ENCODE measurements at places on chromosomes 3 and 15.

DNA sequence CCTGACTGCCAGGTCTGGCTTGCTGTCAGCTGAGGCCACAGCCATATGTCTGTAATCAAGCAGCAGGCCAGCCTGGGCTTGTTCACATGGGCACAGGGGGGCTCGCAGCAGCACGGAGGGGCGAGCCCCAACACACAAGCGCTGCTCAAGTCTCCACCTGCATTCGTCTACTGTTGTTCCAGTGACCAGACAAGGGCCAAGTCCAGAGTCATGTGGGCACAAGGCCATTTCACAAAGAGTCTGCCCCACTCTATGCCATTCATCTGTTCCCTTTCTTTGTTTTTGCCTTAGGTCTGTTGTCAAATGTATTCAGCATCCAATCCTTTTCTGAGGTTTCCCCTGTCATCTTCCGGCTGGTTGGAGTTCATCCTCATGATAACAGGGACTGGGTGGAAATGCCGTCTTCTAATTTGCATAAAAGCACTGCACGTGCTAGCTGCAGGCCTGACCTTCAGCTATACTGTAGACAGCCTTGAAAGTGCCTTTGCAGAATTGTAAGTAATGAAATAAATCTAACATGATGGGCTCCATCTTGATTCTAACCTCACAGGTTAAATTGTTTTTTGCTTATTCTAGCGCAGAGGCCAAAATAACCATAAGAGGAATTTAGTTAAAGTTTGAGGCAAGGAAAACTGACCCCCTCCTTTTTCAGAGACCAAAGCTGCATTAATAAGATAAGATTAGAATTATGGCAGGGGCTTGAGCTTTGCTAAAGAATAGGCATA is 28.6 kb upstream of the KBTBD12 start:
- no peak for DNase-seq

- no peak for DNase-seq
These were observed 108.9 kb upstream of the ABHD17C start for GRCh38 chr15:80586161-80586560.

DNA sequence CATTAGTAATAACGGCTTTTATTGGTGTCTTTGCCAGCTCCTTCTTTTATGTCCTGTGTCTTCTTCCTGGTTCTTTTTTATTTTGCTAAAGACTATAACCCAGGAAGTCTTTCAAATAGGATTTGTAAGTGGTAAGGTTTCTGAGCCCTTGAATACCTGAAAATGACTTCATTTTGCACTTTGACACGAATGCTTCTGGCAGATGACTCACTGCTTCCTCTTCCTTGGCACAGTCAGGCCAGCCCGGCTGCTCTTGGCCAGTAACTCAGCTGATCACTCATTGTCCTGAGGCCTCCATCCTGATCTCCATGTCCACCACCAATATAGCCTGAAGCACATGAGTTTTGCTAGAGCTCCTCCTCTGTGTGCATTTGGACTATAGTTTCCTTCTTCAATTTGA is 48.7 kb upstream of the NR2E3 start:
- DNase-seq, result no peak

GRCh38 chr3:99568663-99569335 is 69.6 kb upstream of the COL8A1 start:
- no peak for DNase-seq

DNA sequence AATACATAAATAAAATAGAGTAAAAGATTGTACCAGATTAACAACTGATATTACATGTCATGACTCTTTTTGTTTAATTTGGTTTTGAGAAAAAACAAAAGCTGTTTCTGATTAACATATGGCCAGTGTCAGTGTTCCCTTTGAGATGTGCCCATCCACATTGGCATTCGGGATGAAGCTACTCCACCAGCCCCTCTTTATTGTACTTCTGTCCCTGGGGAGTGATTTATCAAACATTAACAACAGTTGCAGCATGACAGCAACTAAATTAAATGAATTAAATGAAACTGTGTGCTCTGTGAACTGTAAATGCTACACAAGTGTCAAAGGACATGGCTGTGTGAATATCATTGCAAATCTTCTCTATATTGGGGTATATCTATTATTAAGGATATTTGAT is 25.9 kb upstream of the MTMR10 start:
- DNase-seq, result no peak

DNA sequence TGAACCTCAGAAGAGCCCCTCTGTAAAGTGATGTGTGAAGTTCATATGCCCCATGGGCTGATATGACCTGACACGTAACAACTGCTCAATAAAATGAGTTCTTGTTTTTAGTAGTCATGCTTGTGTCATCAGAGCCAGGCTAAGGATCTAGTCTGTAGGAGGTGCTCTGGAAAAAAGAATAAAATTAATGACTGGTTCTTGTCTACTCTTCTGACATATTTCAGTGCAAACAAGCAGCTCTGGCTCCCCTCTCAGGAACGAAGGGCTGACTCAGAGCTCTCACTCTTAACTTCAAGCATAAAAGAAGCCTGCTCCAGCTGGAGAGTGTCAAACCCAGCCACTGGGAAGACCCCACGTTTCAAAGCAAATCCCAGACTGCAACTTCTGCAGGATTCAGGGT is 77.0 kb downstream of the LRIG1 start:
- no peak for DNase-seq

DNA sequence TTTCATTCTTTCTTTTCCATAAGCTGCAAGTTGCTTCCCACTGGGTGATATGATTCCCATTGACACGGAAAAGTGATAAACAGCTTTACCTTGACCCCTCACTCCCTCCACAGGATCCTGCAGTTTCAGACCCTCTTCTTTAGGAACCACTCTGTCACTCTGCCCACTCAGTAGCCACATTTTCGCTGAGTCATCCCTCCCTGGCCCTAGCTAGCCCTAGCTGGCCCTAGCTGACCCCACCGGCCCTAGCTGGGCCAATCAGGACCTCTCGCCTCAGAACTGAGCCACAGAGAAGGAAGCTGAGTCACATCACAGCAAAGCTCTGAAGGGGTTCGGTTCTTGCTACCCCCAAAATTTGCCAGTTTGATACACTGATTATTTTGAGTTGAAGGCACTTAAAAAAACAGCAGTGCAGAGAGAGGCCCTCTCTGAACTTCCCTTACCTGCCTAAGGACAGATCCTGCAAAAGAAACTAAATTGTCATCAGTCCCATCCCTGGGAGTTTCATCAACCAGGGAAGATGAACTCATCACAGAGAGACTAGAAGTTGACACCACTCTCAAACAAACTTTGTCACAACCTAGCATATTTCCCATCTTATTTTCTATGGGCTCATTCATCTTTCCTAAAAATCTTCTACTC is 233.5 kb upstream of the PROK2 start:
- no peak for DNase-seq

DNA sequence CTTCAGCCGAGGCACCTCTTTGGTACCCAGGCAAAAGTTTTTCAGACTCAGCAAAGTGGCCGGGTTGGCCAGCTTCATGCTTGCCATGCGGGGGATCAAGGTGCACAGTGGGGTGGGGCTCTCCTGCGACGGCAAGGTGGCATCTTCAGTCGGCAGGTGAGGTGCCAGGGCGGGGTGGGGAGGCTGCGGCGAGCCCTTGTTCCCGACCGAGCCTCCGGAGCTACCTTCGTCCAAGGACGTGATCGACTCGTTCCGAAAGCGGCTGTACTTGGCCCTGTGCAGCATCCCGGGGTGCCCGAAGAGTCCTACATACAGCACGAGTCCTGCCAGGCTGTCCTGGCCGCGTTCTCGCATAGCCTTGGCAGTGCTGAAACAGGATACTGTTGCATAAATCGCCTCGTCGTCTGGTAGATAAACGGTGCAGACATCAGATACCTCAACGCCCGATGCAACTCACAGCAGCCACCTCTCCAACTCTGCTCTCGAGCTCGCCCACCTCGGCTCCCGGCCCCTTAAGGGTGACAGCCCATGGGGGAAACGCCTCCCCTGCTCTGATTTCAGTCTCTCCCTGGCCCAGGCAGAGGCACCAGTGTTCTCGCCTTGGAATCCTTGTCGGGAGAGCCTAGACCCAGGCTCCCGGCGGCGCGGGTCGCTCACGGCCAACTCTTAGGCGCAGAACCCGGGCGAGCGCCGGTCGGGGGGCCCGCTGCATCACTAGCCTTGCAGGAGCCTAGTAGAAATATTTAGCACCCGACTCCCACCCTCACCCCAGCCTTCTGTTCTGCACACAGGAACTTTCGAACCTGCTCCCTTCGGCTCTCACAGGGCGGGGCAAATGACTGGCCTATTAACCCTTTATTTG is 826 bp downstream of the SHC4 start:
- DNase-seq, result no peak

DNA sequence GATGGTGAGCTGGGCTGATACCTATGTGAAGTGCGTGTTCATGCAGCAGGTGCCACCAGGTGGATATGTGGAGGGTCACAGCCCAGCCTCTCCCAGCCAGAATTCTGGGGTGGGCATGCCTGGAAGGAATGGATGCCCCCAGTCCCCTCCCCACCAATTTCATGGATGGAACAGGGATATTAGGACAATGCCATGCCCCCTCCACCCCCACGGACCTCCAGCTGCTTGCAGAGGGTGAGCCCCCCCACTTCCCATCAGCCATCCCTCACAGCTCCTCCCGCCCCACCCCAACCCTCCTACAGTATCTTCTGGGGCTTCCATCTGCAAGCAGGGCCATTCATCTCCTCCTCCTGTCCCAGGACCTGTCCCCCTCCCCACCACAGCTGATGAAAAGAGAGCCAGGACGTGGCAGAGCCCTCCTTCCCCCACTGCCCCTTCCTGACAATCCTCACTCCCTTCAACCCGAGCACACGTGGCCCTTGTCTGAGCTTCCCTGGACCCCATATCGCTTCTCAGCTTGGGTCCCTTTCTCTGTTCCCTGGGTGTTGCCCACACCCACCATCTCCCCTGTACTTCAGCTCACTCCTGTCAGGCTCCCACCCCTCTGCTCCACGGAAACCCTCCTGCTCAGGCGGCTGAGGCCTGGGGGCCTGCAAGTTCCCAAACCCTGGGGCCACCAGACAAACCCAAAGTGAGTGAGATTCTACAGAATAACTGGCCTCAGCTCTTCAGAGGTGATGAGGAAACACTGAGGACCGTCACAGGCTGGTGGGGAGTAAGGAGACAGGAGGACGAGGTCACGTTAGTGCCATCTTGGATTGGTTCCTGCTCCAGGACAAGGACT is 2.8 kb upstream of the SEMA3G start:
- no peak for DNase-seq

DNA sequence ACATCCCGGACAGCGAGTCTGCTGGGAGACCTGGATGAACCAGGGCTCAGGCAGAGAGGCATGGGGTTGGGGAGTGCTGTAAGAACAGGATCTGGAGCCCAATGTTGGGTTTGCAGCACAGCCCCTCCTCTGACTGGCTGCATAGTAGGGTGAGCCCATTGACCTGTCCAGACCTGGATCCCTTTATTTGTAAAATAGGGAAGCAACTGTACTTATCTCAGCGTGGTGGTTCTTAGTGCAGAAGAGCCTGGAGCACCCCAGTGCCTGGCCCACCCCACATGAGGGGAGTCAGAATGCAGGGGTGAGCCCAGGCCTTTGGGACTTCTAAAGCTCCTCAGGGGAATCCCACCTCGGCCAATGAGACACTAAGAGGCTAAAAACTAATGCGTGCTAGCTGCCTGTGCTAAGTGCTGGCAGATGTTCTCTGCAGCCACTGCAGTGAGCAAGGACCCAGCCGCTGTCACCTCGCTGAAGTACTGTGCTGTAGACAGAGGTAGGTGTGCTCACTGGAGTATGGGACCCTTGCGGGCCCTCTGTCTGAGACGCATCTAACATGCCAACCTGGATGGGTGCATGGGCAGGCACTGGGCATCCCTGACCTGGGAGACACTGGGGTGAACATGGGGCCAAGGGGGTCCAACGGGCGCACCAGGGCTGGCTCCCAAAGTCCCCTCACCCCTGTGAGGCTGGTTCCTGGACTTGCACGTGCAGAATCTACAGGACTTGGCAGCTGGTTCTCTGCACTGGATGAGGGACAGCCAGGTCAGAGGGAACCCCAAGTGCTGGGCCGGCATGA is 95.6 kb downstream of the ATP10A start:
- no peak for DNase-seq

DNA sequence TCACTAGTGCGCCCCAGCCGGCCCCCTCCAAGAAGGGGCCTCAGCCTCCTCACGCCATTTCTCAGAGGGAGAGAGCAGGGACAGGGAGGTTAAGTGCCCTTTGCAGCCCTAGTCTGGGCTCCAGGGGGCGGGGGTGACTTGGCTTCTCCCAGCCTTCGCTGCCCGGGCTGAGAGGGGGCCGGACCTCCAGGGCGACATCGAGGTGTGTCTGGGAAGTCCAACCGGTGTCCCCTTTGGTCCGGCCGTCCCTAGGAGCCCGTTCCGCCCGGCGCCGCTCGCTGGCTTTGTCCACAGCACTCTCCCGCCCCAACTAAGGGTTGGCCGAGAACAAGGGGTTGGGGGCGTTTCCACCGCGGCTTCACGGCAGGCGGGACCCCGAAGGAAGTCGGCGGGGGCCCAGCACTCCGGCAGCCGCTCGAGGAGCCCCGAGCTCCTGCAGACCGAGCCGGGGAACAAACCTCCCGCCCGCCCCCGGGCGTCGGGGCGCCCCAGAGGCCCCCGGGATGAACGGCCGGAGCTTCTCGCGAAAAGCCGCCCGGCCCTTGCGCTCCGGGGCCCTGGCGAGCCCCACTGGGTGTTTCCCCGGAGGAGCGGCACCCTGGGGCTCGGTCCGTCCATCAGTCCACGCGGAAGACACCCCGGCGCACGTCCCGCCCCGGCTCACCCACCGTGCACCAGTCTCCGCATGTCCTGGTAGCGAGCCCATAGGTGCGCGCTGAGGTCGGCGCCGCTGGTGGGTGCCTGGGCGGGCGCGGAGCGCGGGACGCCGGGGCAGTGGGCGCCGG is 627 bp downstream of the NT5DC2 start:
- peak; percentile 28 for DNase-seq

- DNase-seq, result peak; percentile 60
These were observed 67.1 kb downstream of the OXSM start for GRCh38 chr3:25856902-25857518.

DNA sequence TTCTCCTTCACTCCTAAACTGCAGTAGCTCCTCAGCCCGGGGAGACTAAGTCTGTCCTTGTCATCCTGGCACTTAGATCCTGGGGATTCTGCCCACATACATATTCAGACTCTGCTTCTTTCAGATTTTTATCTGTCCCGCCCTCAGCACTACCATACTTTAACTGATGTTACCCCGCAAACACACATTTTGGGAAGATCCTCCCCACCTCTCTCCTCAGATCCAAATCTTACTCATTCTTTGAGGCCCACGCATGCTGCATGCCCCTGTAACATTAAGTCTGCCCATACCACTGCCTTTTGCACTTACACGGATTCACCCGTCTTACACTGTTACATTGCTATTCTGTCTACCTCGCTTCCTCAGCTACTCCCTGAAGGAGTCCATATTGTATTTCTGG is 36.1 kb downstream of the SENP8 start:
- no peak for DNase-seq

- no peak for DNase-seq
These were observed 2.7 kb upstream of the SPTBN5 start for GRCh38 chr15:41896566-41896965.

DNA sequence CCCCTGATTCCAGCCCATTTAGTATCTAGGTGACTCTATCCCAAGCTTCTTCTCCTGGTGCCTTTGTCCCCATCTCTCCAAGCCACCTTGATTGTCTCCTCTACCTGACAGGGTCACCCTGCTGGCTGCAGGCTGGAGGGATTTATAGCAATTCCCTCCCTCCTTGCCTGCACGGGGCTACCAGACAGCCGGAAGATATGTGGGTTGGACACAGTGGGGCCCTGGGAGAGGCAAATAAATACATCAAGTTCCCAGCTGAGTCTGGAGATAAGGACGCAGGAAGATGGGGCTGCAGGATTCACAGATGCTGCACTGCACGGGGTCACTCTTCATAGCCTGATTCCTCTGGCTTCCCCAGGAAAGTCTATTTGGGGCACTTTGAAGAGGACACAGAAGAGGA is 9.3 kb upstream of the ISLR2 start:
- no peak for DNase-seq

Measured in CD4-positive, alpha-beta T cell treated with Interleukin-17A for 1 hour (primary cell).